A172 (cell line): ENCODE measurements at places on chromosomes 2 and 18. TPM values are rescaled to one million over a fixed set of nuclear protein-coding genes. Genes with fewer than 3 reads are reported as not detected.

CASP10 gene
- 3.2 and 3.9 TPM in 2 replicates for total RNA-seq

MARCHF7 gene
- 164 and 178 TPM in 2 replicates for total RNA-seq

- DNase-seq: no peak
Measured at GRCh38 chr2:226057365-226057764, 657.9 kb downstream of the NYAP2 start.

- DNase-seq: no peak
Measured at GRCh38 chr18:48843162-48843561, 107.6 kb downstream of the SMAD7 start.

- DNase-seq: no peak
Measured at GRCh38 chr2:233129351-233129978, 69.3 kb downstream of the INPP5D start.
